ENCODE measurements at places on chromosomes 12 and 14. TPM values are rescaled to one million over a fixed set of nuclear protein-coding genes. Genes with fewer than 3 reads are reported as not detected.
A peak's percentile ranks its signal among the peaks of the same experiment; 100 is the strongest.

GRCh38 chr14:99807413-99808153 lies 14.4 kb downstream of the EML1 start:
- no peak for DNase-seq

DNA sequence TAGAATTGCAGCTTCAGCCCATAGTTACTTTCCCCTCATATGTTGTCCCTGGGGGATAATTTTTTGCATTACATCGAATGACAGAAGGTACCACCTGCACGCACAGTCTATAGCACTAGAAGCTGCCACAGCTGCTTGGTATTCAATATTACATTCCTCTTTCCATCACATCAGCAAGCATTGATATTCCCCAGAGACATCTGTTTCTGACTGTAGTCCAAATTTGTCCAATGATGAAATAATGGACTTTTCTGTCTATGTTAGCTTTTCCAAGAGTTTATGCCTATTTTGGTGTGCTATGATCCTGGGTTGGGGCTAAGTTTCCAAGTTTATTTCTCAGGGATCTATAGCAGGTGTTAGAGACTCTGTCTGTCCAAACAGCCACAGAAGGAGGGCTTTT lies 335.4 kb downstream of the LRIG3 start:
- DNase-seq: no peak

GRCh38 chr14:68174446-68174845 lies 354.9 kb downstream of the RAD51B start:
- DNase-seq: no peak

- DNase-seq: no peak
Observed at GRCh38 chr12:75921622-75922289, 109.8 kb downstream of the PHLDA1 start.

GRCh38 chr12:70422631-70423030 lies 56.5 kb downstream of the KCNMB4 start:
- no peak for DNase-seq

DNA sequence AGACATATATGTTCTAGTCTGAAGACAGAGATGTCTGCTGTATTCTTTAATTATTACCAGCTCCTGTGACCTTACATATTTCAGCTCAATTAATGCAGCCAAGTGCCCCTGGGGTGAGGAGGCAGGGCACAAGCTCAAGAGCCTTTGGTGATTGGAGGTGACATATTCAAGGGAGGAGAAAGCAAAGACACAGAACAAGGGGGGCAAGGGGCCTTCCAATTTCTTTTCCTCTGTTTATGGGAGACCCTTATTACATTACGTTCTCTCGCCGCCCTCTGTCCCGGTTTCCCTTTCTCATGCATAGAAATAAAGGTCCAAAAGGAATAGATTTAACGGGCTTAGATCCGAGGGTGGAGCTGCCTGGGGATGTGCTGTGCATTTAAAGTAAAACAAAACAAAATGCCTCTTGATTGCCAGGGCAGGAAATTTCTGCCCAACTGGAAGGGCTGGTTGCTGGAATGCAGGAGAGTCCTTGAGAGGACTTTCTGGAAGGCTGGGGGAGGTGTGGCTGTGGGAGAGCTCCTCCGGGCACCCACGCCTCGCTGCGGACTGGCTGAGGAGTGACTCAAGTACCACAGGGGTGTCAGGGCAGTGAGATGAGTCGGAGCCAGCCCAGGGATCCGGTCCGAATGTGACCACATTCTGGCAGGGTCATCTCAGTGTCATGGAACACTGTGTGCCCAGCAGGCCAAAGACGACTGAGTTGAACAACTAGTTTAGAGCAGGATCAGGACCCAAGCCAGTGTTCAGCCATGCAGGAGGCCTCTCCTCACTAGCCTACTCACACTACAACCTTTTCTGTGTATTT lies 32.1 kb upstream of the GSG1 start:
- peak; percentile 95 for DNase-seq

- DNase-seq: no peak
Observed at GRCh38 chr14:69928111-69928523, 48.9 kb downstream of the SMOC1 start.

DNA sequence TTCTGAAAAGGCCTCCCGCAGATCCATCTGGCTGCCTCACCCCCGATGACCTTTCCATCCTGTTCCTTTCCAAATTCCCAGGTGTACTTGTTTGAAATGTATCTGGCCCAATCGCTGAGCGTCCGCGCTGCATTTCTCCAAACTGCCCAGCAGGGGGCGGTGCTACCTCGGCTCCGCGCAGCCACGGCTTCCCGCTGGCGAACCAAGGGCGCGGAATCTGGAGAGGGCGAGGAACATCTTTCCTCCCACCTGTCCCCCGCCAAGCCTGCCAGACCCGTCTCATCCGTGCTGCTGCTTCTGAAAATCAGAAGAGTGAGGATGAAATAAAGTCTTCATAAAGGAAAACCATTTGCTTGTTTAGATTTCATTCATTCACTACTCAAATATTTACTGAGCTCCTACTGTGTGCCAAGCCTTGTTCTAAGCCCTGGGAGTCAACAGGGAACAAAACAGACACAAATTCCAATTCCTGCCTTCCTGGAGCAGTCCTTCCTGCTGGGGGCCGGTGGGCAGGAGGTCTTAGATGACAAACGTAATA lies 16.8 kb upstream of the MYL2 start:
- DNase-seq: no peak

DNA sequence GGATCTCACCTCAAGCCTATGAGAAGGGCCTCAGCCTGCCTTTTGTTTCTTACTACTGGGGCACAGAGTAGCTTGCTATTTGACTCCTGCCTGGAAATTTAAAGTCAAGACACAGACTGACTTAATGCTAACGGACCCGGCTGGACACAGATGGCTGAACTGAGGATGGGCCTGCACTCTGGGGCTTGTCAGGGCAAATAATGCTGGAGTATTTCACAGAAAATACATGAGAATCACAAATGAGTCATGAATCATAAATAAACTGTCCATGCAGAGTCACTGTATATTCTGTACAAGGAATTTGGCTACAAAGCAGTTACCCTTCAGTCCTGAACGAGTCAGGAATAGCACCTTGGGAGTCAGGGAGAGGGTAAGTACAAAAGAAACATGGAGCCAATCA lies 683.2 kb upstream of the FOXG1 start:
- DNase-seq: no peak

DNA sequence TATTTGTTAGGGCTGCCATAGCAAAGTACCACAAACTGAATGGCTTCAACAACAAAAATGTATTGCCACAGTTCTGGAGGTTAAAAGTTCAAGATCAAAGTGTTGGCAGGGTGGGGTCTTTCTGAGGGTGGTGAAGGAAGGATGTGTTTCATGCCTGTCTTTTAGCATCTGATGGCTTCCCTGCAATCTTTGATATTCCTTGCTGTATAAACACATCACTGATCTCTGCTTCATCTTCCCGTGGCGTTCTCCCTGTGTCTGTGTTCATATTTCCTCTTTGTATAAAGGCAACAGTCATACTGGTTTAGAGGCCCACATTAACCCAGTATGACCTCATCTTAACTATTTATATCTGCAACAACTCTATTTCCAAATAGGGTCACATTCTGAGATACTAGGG lies 167.5 kb downstream of the BTG1 start:
- DNase-seq: no peak

DNA sequence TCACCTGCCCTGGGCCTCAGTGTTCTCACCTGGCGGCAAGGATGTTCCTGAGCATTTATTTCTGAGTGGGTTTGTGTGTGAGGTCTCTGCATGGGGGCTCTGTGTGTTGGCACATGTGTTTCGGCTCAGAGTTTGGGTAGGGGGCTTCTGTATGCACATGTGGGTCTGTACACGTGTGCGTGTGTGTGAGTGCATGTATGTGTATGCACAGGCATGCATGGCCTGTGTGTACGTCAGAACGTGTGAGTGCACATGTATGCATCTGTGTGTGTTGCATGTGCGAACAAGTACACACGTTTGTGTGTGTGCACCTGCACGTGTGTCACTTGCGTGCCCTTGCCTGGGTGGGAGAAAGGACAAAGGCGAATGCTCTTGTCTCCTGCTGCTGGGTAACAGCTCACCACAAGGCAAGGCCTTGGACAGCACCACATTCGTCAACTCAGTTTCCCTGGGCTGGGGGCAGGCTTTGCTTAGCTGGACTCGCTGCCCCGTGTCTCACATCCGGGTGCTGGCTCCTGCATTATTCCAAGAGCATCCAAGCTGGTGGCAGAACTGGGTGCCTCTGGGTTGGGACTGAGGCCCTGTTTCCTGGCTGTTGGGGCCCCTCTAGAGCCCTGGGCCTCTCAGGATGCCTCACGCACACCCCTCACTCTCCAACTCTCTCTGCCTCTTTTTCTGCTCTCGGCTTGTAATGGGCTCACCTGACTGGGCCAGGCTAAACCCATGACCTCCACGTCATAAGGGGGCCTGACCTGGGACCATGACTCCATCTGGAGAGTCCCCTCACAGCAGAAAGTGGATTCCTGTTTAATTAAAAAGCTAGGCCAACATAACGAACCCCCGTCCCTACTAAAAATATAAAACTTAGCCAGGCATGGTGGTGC lies 153.6 kb upstream of the C14orf180 start:
- DNase-seq: peak; percentile 57

DNA sequence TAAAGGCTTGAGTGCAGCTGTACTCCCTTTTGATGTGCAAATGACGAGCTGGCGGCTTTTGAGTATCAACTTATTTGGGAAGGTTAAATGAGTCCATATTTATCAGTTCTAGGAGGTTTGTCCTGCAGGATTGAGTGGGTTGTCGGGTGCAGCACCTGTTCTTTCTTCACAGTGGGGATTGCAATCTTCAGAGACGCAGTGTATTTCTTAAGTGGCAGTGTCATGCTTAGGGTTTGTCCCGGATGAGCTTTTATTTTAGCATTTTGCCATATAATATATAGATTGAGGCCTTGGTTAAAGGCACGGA lies 1.2 kb downstream of the FUT8 start:
- DNase-seq: no peak

DNA sequence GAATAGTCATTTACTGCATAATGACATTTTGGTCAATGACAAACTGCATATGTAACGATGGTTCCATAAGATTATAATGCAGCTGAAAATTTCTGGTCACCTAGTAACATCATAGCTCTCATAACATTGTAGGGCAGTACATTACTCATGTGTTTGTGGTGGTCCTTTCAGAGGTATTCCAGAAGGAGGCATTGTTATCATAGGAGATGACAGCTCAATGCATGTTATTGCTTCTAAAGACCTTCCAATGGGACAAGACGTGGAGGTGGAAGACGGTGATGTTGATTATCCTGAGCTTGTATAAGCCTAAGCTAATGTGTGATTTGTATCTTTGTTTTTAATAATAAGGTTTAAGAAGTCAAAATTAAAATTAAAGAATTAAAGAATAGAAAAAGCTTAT lies 43.8 kb upstream of the TSPAN11 start:
- DNase-seq: no peak

DNA sequence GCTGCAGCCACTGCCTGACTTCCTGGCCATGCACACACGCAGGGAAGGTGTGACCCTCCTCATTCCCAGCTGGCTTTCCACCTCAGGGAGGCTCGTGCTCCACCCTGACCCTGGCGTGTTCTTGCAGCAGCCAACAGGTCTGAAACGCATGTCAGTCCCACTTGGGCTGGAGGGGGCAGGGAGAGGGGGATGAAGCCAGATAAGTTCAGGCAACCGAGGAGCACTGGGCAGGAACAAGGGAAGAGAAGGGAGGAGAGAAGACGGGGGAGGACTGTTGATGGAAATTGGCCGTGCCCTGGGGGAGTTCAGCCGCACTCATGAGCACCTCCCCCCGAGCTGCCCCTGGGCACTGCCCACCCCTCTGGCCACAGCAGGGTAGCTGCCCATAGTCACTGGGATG lies 182.4 kb upstream of the PRMT8 start:
- no peak for DNase-seq

GRCh38 chr14:90442388-90442787 lies 45.6 kb downstream of the CALM1 start:
- DNase-seq: no peak

DNA sequence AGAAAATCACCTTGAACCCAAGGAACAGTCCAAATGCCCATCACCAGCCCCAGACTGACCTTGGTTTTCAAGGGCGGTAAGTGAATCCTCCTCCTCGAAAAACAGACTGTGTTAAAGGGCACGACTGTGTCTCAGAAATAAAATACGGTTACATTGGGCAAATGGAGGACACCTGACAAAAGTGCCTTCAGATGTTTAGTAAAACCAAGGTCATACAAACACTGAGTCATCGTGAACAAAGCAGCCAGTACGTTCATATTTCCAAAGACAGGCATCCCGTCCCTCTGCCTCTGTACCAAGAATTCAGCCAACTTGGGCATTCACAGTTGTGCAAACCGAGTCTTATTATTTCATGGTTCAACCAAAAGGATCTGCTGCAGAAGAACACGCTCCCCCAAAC lies 25.9 kb downstream of the FOXN3 start:
- no peak for DNase-seq

GRCh38 chr14:102840771-102841528 lies 63.7 kb downstream of the TRAF3 start:
- no peak for DNase-seq

GLT1D1 gene
- 0.22 TPM for total RNA-seq

PLEKHG7 gene
- total RNA-seq: not detected

GON7 gene
- 5.7 TPM for total RNA-seq

CLEC12A gene
- total RNA-seq: not detected

OASL gene
- not detected for total RNA-seq

POTEG gene
- total RNA-seq: not detected

KLRB1 gene
- not detected for total RNA-seq

GALNT8 gene
- total RNA-seq: 1.4 TPM

ESRRB gene
- total RNA-seq: 0.24 TPM

SMOC1 gene
- total RNA-seq: 1.7 TPM

TMEM179 gene
- total RNA-seq: 1.2 TPM

RESF1 gene
- 16.9 TPM for total RNA-seq

LRCOL1 gene
- not detected for total RNA-seq

ARHGDIB gene
- 6.1 TPM for total RNA-seq

All from chondrocyte (in vitro differentiated cells).